Chondrocyte (in vitro differentiated cells): ENCODE measurements at places on chromosomes 2 and 18. TPM values are rescaled to one million over a fixed set of nuclear protein-coding genes. Genes with fewer than 3 reads are reported as not detected.
A peak's percentile ranks its signal among the peaks of the same experiment; 100 is the strongest.

The INPP5D gene
- 0.20 to 0.48 TPM (median 0.21 TPM) in 3 replicates for total RNA-seq

The IKZF2 gene
- total RNA-seq, result 8.6 to 18.1 TPM (median 9.2 TPM) in 3 replicates

The ADCY3 gene
- total RNA-seq, result 57.5 to 69.3 TPM (median 62.6 TPM) in 3 replicates

The CELF4 gene
- 0.22 to 0.90 TPM in 2 of 3 replicates, not detected in the other for total RNA-seq

The CRYGB gene
- not detected in 3 replicates for total RNA-seq

The PFN4 gene
- total RNA-seq, result 1.3 to 1.4 TPM (median 1.3 TPM) in 3 replicates

The CHN1 gene
- total RNA-seq, result 18.4 to 66.1 TPM (median 23.1 TPM) in 3 replicates

- no peak overlapping the region for H3K27ac ChIP-seq
- peaks cover 4% of the 10 kb centered on the region for H3K4me1 ChIP-seq
- no peak overlapping the region for H3K4me3 ChIP-seq
- H3K27me3 ChIP-seq, result no peaks in the 10 kb centered on the region
- no peaks in the 10 kb centered on the region for H3K36me3 ChIP-seq
Observed at GRCh38 chr18:24470805-24471204, 10.4 kb downstream of the HRH4 start.

GRCh38 chr18:59621027-59621426 is 76.2 kb downstream of the CCBE1 start:
- no peak overlapping the region for H3K27ac ChIP-seq
- H3K36me3 ChIP-seq, result no peaks in the 10 kb centered on the region
- H3K27me3 ChIP-seq, result peaks cover 8% of the 10 kb centered on the region
- peaks cover 22% of the 10 kb centered on the region for H3K4me1 ChIP-seq
- no peak for DNase-seq
- no peak overlapping the region for H3K4me3 ChIP-seq

DNA sequence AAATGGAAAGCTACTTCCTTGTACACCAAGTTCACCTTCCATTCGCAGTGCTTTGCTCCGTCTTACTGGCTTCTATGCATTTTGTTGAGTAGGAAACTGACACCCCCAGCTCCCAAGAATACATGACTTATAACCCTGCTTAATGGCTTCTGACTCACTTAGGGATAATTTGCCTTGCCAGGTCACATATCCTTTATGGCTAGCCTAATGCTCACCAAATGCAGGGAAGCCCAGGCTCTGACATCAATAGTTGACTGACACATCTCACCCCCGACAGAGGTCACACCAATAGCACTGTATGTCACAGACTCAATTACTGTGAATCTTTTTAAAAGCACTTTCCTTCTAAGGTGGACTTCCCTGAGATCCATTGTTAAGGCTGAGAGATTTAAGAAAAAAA is 147.2 kb downstream of the DTNA start:
- H3K4me3 ChIP-seq, result no peak overlapping the region
- no peaks in the 10 kb centered on the region for H3K27me3 ChIP-seq
- H3K36me3 ChIP-seq, result peaks cover 4% of the 10 kb centered on the region
- H3K4me1 ChIP-seq, result peaks cover 6% of the 10 kb centered on the region
- no peak for DNase-seq

DNA sequence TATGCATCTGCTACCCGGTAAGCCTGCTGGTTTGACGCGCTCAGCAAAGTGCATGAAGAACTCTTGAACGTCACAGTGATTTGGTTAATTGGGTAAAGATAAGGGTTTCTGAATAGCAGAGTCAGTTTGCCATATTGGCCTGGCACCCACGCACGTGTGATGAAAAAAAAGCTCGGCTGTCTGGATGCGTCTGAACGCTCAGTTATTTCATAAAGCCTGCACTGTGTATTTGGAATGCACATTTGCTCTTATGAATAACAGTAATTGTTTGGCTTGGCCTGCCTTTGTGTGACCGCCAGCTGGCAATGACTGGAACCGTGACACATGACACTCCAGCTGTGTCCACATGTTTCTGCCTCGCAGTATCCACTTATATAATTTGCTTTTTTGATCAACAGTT is 129.2 kb upstream of the MEIS1 start:
- H3K27me3 ChIP-seq, result peaks cover 3% of the 10 kb centered on the region
- peak overlapping the region; percentile 42 for H3K27ac ChIP-seq
- no peaks in the 10 kb centered on the region for H3K36me3 ChIP-seq
- no peak overlapping the region for H3K4me3 ChIP-seq
- DNase-seq, result no peak

DNA sequence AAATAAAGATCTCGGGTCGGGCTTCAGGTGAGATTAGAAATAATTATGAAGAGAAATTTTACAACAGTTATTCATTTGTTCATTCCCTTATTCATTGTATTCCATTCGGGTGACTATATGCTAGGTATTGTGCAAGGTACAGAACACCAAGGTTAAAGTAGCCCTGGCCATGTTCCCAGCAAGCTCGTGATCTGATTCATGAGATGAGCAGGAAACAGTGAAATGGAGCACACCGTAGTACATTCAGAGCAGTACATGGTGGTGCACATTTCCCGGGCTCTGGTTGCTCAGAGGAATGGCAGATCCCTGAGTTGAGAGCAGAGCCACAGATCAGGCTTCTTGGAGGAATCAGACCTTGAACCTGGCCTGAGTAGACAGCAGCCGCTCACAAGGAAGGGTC is 87.7 kb downstream of the PRKRA start:
- H3K4me3 ChIP-seq, result no peak overlapping the region
- H3K4me1 ChIP-seq, result no peaks in the 10 kb centered on the region
- H3K36me3 ChIP-seq, result peaks cover 10% of the 10 kb centered on the region
- DNase-seq, result no peak
- H3K27me3 ChIP-seq, result no peaks in the 10 kb centered on the region

DNA sequence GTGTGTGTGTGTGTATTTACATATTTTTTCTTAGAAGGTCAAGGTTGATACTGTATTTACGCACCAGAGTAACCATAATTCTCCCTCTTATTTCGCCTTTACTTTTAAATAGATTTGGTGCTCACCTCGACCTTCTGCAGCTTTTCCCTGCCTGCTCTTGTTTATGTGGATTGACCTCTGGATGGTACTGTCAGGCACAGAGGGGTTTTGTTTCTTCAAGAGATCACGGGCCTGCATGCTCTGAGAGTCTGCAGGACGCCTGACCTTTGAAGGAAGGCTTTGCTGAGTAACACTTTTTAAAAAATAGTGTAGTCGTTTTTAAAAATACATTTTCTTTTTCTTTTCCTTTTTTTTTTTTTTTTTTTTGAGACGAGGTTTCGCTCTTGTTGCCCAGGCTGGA is 18.1 kb upstream of the EFHD1 start:
- H3K36me3 ChIP-seq, result no peaks in the 10 kb centered on the region
- H3K4me3 ChIP-seq, result no peak overlapping the region
- H3K27ac ChIP-seq, result no peak overlapping the region

- peaks cover 9% of the 10 kb centered on the region for H3K27me3 ChIP-seq
- H3K27ac ChIP-seq, result no peak overlapping the region
- no peaks in the 10 kb centered on the region for H3K36me3 ChIP-seq
- H3K4me1 ChIP-seq, result no peaks in the 10 kb centered on the region
- no peak for DNase-seq
- no peak overlapping the region for H3K4me3 ChIP-seq
Observed at GRCh38 chr18:1604751-1605150, 700.1 kb downstream of the ADCYAP1 start.

GRCh38 chr2:174888646-174889271 is 116.4 kb downstream of the CHN1 start:
- no peaks in the 10 kb centered on the region for H3K36me3 ChIP-seq
- H3K4me3 ChIP-seq, result no peak overlapping the region
- no peaks in the 10 kb centered on the region for H3K27me3 ChIP-seq
- H3K27ac ChIP-seq, result no peak overlapping the region
- H3K4me1 ChIP-seq, result peaks cover 17% of the 10 kb centered on the region

DNA sequence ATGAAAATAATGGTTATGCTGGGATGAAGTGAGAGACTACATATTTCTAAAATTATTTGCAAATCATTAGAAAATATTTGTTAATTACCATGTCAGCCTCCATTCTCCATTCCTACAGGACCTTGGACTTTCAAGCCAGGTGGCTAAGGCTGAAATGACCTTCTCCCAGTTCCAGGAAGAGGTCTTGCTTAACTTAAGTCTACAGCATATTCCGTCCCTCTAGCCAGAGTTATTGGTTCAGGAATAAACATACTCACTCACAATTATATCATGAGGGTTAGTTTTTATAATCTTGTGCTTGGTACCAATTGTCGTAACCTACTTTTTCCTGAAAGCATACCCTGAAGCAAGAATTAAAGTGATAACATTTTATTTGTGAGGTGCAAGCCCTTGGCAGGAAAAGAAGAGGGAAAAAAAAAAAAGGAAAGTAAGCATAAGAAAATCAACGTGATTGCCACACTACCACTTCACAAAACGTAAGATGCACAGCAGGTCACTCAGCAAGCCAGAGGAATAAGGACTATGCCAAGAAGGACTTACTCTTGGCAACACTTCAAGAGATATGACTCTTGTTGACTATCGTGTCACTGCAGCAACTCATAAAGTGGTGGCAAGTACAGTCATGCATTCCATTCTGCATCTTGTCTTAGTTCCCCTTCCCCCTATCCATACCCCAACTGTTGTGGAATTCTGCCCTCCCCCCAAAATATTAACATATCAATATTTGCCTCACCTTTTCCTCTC is 479.1 kb downstream of the MBD2 start:
- no peaks in the 10 kb centered on the region for H3K36me3 ChIP-seq
- no peak overlapping the region for H3K4me3 ChIP-seq
- peaks cover 2% of the 10 kb centered on the region for H3K27me3 ChIP-seq
- H3K4me1 ChIP-seq, result no peaks in the 10 kb centered on the region

DNA sequence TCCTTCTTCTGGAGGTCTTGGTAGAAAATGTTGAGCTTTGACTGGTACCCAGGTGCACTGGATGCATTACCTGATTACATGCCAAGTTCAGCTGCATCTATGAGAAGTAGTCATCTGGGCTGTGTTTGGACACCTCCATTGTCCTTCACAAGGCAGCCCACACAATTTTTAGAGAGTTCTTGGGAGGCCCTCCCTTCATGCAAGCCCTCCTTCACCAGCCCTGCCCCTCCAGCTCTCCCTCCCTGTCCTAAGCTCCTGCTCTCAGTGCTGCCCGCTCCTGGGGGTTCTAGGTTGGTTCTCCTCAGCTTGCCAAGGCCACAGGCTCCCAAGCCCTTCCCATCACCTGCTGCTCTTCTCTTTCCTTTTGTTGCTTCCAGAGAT is 148.7 kb downstream of the DYSF start:
- no peaks in the 10 kb centered on the region for H3K27me3 ChIP-seq
- H3K4me3 ChIP-seq, result no peak overlapping the region
- no peaks in the 10 kb centered on the region for H3K4me1 ChIP-seq

DNA sequence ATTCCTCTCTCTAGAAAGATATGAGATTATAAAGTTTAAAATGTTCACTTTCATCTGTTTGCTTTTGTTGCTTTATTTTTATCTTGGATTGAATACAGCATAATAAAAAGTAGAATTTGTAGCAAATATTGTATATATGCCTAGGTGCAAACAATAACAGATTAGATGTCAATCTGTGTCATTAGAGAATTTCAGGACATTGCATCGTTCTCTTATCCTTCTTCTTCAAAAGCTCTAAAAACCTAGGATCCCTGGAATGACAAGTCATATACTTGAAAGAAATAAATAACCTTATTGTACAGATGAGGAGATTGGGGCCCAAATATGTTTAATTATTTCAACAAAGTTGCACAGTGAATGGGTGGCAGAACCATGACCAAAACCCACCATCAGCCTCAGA is 102.8 kb upstream of the BZW1 start:
- no peak for DNase-seq
- H3K27me3 ChIP-seq, result peaks cover 5% of the 10 kb centered on the region
- no peak overlapping the region for H3K4me3 ChIP-seq
- H3K27ac ChIP-seq, result peak overlapping the region; percentile 57

- H3K4me3 ChIP-seq, result no peak overlapping the region
- no peak for DNase-seq
- peaks cover 28% of the 10 kb centered on the region for H3K4me1 ChIP-seq
Observed at GRCh38 chr2:231386446-231386845, 9.1 kb upstream of the B3GNT7 start.

- no peak overlapping the region for H3K27ac ChIP-seq
- no peaks in the 10 kb centered on the region for H3K4me1 ChIP-seq
- H3K27me3 ChIP-seq, result peaks cover 2% of the 10 kb centered on the region
- H3K36me3 ChIP-seq, result peaks cover 2% of the 10 kb centered on the region
Observed at GRCh38 chr2:86368161-86368824, 30.9 kb upstream of the REEP1 start.

DNA sequence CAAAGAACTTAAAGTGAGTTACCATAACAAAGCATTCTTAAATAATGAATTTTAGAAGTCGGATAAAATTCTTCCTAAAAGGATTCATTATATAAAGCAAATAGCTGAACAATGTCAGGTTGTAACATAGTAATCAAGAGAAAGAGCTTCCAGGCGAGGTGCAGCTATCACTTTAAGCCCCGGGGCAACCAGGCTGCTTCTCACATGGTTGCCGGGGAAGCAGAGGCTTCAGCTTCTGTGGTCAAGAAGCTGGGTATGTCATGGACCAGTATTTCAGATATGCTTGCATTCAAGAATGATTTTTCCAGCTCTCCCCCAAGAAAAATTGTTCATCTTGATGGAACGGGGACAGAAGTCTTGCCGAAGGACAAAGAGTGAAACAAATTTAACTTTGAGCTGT is 23.6 kb upstream of the KYNU start:
- no peaks in the 10 kb centered on the region for H3K27me3 ChIP-seq
- H3K27ac ChIP-seq, result no peak overlapping the region
- H3K4me3 ChIP-seq, result no peak overlapping the region
- peaks cover 15% of the 10 kb centered on the region for H3K4me1 ChIP-seq
- H3K36me3 ChIP-seq, result no peaks in the 10 kb centered on the region
- DNase-seq, result no peak
